ENCODE measurements at places on chromosomes 6 and 20. TPM values are rescaled to one million over a fixed set of nuclear protein-coding genes. Genes with fewer than 3 reads are reported as not detected.

DNA sequence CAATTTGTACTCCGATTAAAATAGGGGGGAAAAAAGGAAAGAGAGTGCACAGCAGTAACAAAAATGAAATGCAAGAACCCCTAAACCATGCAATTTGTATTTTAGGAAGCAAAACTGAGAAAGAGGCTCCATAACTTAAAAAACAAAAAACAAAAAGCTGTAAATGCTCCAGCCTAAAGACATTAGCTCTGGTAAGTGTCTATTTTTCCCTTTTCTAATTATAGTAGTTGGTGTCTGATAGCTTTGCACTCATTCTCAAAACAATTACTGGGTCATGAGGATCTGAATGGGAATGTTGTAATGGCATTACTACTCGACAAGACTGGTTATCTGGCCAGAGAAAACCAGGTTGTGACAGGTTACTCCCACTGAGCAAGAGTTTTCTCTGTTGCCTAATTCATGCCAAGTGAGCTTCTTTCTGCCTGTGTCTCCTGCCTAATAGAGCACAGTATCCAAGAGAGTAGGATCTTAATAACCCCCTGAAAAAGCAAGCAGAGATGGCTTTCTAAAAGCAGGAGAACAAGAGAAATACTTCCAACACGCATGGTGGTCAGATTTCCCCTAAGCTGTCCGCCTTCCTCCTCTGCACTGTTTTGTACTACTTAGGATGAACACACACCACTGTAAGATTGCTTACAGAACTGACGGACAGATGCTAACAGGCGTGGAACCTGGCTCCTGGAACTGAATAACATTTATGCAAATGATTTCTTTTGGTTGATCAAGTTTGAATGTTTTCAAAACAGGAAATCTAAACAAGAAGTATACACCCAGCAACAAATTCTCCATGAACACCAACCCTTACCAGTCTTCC lies 86.4 kb downstream of the FKBP5 start:
- no peak for DNase-seq

GRCh38 chr6:42692137-42692911 lies 30.1 kb downstream of the PRPH2 start:
- no peak for DNase-seq

DNA sequence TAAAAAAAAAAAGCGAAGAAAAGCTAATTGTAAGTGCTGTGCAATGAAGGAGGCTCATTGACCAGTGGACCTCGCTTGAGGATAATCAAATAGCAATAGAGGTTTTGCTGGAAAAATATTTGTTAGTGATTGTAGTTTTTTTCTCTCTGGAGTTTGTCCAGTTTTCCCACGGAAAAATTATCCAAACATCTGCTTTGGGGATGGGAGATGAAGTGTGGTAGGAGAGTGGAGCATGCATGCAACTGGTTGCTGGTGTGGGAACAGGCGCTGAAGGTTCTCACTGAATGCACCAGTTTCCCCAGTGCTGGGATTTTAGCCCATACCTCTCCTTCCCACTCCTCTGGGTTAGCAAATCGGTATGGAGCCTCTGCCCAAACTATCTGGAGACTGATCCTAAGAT lies 281.7 kb upstream of the TAB2 start:
- no peak for DNase-seq

- DNase-seq: no peak
Measured at GRCh38 chr6:43990275-43990626, 137.0 kb downstream of the MRPL14 start.

- DNase-seq: no peak
Measured at GRCh38 chr6:45163952-45164766, 164.0 kb upstream of the RUNX2 start.

DNA sequence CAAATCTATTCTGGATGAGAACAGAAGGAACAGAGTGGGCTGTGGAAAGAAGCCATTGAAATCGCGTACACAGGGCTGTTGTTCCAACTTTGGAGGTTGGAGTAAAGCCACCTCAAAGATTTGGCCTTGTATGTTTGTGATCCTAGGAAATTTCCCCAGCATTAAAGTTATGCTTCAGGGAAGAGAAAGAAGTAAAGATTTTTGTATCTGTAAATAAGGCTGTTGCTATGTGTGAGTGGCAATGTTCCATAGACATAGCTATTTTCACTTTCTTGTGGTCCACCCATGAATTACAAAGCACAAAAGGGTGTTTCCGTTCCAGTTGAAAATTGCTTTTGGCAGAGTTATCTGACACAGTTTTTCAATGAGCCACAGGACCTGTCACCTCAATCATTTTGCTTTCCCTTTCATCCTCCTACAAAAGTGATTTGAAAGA lies 321.3 kb downstream of the TFAP2B start:
- DNase-seq: no peak

- no peak for DNase-seq
Measured at GRCh38 chr20:25361287-25361683, 29.4 kb downstream of the ABHD12 start.

DNA sequence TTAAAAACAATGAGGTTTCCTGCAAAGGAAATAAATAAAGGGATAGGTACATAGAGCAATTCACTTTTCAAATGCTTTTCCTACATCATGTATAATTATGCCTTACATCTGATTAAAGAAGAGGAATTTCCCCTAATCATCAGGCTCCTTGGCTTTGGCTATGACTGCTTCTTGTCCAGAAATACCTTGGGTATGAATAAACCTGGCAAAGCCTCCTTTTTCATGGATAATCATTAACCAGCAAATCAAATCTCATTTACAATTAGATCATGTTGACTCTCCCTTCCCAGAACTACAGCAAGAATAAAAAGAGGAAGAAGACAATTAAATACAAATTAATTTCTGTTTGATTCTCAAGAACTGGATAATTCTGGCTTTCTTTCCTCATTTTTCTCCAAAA lies 58.0 kb upstream of the CD2AP start:
- no peak for DNase-seq

GRCh38 chr6:2940010-2940850 lies 31.1 kb downstream of the SERPINB6 start:
- peak; percentile 76 for DNase-seq

DNA sequence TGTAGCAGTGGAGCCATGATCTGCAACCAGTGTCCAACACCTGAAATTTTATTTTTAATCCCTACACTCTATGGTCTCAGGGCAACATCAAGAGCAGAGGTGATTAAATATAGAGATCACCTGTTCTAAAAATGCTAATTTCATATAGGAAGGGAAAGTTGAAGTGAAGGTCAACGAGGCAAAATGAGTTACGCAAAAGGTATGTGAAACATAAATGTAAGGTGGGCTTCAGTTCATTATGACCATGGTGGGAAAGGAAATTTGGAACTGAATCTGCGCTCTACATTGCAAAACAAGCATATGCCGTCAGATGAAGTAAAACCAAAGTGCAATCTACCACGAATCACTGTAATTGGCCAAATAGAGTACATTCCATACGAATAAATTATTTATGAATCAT lies 35.2 kb upstream of the STMND1 start:
- no peak for DNase-seq

GRCh38 chr20:54119744-54120143 lies 49.4 kb upstream of the BCAS1 start:
- no peak for DNase-seq

GRCh38 chr6:167045828-167046580 lies 46.8 kb downstream of the CEP43 start:
- DNase-seq: no peak

DNA sequence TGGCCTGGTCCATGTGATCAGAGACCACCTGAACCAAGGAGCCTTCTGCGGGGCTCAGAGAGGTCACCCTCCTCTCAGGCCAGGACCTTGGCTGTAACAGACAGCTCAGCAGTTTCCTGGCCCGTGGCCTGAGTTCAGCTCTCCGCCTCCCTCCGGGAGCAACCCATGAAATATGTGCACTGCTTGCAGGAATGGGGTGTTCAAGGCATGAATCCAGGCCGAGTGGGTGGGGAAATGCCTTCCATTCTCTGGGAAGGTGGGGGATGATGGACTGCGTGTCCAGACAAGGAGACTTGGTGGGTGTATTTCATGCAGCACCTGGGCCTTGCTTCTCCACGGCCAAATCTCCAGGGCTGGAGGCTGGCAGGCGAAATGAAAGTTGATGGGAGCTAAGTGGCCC lies 46.0 kb downstream of the SIRPA start:
- no peak for DNase-seq

GRCh38 chr6:144471986-144472385 lies 186.9 kb downstream of the UTRN start:
- DNase-seq: no peak

DNA sequence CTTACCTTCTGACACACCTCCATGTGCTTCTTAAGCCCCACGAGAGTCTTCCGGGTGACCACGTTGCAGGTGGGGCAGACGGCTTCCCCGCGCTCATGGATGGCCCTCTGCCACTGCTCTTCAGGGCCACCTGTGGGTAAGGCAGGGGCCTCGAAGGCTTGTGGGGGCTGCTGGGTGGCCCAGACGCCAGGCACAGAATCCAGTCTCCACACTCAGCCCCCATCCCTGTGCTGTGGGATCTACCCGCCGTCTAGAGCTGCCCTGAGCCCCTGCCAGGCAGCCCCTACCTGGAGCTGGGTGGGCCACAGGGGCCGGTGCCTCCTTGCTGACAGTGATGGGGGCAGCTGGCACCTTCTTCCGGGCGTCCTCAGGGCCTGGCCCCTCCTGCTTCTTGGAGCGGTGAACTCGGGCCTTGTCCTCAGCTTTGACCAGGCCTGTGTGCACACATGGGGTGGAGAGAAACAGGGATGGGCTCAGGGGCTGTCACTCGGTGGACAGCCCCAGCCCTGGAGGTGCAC lies 5.9 kb downstream of the ZNF512B start:
- DNase-seq: no peak

DNA sequence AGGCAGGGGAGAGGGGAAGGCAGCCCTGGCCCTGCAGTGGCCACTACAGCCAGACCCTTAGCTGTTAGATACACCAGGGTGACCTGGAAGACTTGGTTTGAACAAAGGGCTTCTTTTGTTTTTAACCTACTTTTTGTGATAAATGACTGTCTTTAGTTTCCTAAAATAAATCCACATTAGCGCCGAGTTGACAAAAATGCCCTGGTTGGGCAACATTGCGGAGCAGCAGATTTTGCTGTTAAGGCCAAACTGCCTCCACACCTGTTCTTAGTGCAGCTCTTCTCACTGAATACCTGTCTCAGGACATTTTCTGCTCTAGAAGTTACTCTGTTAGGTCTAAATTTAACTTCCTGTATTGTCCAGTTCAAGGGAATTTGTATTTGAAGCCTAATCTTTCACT lies 42.7 kb downstream of the FAM50B start:
- no peak for DNase-seq

DNA sequence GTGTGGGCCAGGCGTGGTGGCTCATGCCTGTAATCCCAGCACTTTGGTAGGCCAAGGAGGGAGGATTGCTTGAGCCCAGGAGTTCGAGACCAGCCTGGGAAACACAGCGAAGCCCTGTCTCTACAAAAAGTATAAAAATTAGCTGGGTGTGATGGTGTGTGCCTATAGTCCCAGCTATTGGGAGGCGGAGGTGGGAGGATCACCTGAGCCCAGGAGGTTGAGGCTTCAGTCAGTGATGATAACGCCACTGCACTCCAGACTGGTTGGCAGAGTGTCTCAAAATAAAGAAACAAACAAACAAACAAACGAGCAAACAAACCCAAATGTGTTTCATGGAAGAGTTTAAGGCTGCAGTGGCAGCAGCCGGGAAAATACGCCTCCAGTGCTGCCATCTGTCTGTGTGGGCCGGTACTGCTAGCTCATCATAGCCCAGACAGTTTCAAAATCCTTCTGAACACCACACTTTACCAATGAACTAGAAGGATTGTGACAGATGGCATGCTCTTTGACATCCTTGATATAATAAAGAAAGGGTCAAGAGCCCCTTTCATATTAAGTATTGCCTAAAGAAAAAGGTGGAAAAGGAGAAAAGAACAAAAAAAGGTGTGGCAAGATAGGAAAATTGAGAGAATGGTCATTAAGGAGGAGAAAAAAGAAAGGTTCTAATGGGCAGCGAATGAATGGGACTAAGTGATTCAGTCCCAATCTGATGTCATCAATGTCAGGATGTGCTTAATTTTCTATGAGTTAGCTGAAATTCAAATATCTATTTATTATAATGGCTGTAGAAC lies 298.6 kb downstream of the SYNE1 start:
- no peak for DNase-seq

GRCh38 chr20:11919581-11919980 lies 1.9 kb downstream of the BTBD3 start:
- no peak for DNase-seq

- no peak for DNase-seq
Measured at GRCh38 chr6:89745716-89746115, 73.9 kb downstream of the MDN1 start.

DNA sequence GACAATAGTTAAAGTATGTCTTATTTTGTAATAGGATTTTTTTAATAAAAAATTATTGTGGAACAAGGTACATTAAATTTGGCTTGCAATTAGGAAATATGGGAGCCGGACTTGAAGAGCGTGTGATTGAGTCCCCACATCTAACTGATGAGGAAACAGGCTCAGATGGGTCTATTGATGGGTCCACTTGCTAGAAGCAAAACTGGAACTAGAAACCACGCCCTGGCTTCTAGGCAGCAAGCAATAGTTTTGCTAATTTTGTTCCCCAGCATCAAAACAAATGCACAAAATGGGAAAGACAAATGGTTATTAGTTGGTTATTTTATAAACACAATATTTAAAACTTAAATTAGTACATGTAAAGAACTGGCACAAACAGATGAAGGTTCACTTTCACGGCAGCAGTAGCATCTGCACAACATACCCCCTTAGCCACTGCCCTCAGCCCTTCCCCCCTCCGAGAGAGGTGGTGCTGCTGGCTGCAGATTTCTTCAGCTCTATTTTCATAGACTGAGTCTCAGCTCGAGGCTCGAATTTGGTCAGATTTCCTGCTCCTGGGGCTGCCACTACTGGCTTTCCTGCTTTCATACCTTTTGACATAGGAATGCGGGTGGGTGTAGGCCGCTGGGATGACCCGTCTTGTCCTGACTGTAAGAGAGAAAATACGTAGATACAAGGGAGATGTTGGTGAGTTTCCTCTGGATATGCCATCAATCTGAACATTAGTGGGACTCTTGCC lies 23.8 kb upstream of the TMEM30A start:
- no peak for DNase-seq

- DNase-seq: no peak
Measured at GRCh38 chr6:104784884-104785283, 74.8 kb downstream of the HACE1 start.

GRCh38 chr6:16802071-16802470 lies 40.8 kb upstream of the ATXN1 start:
- DNase-seq: no peak

GRCh38 chr6:42287756-42288155 lies 70.1 kb upstream of the MRPS10 start:
- no peak for DNase-seq

- DNase-seq: no peak
Measured at GRCh38 chr20:237489-237888, 10.4 kb downstream of the DEFB129 start.

DNA sequence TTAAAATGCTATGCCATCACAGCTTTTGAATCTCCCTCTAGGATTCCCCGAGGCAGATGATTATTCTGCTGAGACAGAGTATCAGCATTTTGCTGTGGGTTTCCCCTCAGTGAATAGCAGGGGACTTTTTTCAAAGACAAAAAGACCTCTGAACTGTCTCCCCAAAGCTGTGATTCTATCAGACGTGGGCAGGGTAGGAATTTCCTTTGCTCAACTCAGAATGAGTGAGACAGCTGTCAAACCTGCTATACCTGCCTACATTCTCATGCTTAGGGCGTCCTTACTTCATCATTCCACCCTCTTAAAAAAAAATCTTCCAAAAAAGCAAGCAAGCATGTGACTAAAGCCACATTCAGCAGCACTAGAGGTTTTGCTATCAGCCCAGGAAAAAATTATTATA lies 147.6 kb upstream of the FAM83B start:
- DNase-seq: no peak

Gene IL17A
- not detected for total RNA-seq

Gene ABHD12
- 29.0 TPM for total RNA-seq

Gene IL20RA
- total RNA-seq: not detected

Gene CCN6
- total RNA-seq: not detected

Gene TBX18
- total RNA-seq: not detected

Gene RPN2
- 217 TPM for total RNA-seq

Gene SLC22A16
- total RNA-seq: not detected
